ENCODE measurements at places on chromosomes 11 and 22.

GRCh38 chr22:41578114-41578513 lies 11.5 kb downstream of the PMM1 start:
- DNase-seq: no peak

DNA sequence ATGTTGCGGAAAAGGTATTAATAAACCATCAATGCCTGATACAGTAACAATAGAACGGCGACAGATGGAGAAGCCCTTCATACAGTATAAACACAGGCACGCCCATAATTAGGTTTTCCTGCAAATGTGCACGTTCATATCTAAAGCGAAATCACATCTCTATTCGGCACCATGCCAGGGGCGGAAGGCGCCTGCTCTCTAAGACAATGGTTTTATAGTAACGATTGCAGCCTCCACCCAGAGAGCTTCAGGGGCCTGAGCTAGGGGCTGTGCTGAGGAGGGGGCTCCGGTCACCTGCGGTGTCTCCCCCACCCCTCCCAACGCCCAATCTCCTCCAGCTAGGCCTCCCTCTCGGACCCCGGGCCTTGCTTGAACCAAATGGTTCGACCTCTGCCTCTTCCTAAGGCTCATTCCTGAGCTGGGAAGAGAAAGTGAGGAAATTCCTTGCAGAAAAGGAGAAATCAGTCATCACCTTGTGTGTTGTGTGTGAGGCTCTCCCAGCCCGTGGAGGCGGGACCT lies 9.6 kb downstream of the KRTAP5-5 start:
- DNase-seq: no peak

GRCh38 chr22:44646668-44647067 lies 55.3 kb upstream of the PRR5 start:
- no peak for DNase-seq

- no peak for DNase-seq
These were observed 76.1 kb upstream of the RTL6 start for GRCh38 chr22:44574057-44574639.

GRCh38 chr22:44545773-44546172 lies 47.7 kb upstream of the RTL6 start:
- DNase-seq: no peak
